Skin of body (tissue), 3 donors: ENCODE measurements at places on chromosomes 5 and 9. TPM values are rescaled to one million over a fixed set of nuclear protein-coding genes. Genes with fewer than 3 reads are reported as not detected.
A peak's percentile ranks its signal among the peaks of the same experiment; 100 is the strongest.

DNA sequence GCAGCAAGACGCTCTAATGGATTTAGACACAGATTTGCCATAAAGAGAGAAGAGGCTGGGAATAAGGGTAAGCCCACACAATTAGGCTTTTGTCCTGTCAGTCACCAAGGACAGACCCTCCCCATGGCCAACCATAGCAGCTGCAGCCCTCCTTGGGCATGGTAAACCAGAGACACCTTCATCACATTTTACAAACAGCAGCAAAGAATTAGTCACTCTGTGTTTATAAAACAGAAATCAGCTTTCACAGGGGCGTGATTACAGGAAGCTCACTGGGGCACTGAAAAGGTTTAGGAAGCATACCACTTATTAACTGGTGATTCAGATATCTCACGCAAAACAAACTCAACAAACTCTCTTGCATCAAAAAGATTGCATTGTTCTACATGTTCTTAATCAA, 37.3 kb upstream of the ZNF622 start:
- no peak for DNase-seq

DNA sequence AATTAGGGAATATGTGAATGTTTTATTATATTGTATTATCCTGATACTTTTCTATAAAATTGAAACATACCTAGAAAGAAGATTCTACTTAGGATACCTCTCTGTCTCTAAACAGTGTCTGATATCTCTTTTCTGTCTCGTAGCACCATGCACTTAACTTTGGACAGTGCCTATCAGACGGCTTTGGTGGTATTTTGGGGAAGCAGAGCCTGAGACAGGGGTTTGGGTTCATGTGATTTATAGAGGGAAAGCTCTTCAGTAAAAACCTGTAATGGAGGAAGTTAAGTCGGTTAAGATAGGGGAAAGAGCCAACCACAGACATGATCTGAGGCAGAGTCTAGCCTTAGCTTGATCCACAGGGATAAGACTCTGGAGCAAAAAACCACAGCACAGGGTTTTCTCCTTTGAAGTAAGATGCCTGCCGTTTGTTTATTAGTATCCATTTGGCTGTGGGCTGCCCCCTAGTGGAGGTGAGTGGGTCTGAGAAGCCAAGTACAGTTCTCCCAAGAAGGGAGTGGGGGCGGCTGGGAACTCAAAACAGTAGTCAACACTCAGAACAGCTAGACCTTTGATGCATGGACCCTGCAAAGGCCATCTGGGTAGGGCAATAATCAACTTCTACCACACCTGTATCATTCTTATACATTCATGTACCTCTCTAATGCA, 141.2 kb upstream of the ASTN2 start:
- no peak for DNase-seq

DNA sequence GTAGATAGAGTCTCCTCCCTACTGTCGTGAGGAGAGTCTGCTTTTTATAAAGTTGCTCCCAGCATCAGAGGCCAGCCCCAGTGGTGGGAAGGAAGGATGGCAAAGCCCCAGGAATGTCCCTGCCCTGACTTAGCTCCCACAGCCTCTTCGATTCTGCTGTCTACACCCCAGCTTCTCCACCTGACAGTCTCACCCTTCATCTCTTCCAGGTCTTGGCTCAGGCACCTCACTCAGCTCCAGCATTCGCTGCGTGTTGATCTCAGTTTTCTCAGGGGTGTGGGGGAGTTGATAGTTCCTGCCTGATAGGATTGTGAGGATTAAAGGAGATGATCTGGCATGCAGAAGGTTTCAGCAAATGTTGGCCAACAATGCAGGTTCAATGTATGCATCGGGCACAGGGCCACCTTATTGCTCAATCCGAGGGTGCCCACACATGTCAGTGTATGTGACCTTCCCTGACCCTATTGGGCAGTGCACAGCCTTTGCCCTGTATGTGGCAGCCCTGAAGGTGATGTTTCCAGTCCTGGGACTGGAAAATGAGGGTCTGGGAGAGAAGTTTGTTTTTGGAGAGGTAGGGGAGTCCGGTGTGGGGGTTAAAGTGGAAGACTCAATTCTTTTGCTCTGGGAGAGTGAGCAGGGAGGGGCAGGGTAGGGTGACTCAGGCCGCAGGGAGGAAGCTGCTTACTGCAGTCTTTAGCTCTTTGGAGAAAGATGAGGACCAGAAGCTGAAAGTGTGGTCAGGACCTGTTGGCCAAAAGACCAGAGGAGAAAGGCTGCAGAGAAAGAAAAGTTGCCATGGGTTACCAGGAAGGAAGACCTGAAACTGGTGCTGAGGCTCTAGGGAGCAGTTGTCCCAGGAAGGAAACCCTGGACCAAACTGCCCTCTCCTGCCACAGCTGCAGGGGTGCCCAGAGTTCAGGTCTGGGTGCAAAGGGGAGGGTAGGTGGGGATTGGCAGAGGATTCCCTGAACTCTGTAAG, 153.2 kb downstream of the MACROH2A1 start:
- DNase-seq = no peak

DNA sequence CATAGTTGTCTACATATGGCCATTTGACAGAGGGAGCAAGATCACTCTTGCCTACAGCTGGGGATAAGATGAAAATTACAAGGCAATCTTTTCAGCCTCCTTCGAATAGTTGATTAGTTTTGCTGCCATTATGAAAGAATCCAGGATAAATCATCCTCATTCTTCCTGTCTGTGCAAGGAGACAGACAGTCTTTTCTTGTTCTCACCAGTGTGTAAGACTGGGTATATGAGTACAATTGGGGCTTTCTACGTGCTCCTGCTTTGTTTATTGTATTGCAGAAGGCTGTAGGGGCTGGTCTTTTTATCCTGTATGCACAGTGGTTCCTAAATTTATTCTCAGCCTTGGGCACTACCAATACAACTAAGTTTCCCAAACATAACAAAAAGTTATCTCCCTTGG, 76.8 kb downstream of the SPEF2 start:
- no peak for DNase-seq

DNA sequence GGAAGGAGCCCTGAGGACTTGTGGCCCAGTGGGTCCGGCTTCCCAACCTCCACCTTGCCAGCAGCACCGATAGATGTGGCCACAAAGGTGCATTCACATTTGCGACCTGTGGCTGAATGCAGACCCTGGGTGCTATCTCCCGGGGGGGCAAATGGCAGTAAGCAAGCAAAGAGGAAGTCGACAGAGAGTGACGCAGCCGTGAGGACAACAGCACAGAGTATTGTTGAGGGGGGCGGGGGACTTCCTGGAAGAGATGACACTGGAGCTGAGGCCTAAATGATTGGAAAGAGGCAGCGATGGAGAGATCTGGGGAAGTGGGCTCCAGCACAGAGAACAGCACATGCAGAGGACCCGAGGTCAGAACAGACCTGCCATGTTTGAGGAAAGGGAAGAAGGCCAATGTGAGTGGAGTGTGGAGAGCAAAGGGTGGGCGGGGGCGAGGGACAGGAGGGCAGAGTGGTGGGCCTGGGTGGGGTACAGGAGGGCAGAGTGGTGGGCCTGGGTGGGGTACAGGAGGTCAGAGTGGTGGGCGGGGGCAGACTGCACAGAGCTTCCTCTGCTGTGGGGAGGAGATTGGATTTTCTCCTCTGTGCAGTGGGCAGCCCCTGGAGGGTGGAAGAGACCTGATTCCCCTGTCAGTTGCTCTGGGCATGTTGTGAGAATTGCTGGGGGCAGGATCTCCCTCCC, 42.6 kb downstream of the ADAMTS2 start:
- no peak for DNase-seq

- no peak for DNase-seq
Observed at GRCh38 chr5:151585970-151586369, 5.2 kb downstream of the FAT2 start.

GRCh38 chr5:1815071-1815786, 14.0 kb downstream of the NDUFS6 start:
- no peak for DNase-seq

DNA sequence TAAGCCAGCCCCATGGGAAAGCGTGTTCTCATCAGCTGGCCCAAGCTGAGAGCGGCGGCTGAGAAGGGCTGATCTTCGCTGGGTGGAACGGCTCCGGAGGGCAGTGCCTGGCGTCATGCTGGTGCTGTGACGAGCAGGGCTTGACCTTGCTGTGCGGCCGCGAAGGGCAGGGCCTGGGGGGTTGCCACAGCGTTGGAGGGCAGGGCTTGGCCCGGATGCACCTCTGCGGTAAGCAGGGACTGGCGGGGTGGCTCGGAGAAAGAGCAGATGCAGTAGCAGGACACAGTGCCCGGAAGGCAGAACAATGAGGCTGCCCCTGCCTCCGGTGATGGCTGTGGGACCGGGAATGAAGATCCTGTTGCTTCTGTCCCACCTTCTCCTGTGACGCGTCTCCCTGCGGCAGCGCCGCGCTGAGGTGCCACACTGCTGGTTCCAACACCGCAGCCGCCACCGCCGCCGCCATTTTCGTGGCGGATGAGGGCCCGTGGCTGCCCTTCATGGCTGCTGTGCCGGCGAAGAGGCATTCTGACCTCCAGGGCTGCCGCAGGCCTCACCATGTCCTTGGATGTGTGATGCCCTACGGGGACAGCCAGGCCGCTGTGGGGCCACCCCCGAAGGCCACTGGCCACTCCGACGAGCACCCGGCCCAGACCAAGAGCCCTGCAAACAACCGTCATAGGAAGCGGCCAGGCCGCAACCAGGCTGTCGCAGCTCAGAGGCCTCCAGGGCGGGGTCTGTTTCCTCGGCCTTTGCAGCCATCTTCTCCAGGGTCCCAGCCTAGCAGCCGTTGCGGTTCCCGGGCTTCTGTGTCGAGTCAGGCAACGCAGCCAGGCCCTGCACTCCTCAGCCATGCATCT, 890.5 kb upstream of the CTNND2 start:
- DNase-seq = no peak

DNA sequence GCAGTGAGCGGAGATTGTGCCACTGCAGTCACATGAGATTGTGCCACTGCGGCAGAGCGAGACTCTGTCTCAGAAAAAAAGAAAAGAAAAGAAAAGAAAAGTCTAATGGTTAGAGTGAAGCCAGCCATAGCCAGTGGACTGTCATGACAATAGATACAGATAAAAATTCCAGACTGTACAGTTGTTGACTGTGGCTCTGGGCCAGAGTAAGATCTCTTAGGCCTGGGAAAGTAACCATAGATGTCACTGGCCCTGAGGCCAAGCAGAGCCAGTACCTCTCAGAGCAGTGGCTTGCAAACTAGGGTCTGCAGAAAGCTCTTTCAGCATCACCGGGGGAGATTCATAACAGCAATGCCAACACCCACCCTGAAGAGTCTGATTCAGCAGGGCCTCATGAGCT, 44.1 kb upstream of the SUB1 start:
- no peak for DNase-seq

DNA sequence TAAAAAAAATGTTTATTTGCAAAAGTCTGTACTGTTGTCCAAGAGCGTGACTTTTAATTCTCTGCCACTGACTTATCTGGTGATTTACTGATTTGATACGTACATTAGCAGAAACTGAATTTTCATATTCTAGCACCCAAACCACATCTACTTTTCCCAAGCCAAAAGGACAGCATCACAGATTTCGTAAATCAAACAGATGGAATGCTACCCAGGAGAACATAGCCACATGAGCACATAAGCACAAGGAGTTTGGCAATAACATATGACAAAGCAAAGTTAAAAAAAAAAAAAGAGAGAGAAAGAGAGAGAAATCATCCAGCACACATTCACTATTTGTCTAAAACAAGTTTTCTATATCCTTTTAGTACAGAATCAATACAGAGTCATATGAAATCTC, 83.7 kb downstream of the HINT1 start:
- DNase-seq = no peak

GRCh38 chr9:109012009-109012875, 1.1 kb downstream of the CTNNAL1 start:
- peak; percentile 79 for DNase-seq

- DNase-seq = no peak
Observed at GRCh38 chr9:84349671-84350070, 9.1 kb upstream of the SLC28A3 start.

- no peak for DNase-seq
Observed at GRCh38 chr5:170302653-170303501, 5.3 kb upstream of the LCP2 start.

DNA sequence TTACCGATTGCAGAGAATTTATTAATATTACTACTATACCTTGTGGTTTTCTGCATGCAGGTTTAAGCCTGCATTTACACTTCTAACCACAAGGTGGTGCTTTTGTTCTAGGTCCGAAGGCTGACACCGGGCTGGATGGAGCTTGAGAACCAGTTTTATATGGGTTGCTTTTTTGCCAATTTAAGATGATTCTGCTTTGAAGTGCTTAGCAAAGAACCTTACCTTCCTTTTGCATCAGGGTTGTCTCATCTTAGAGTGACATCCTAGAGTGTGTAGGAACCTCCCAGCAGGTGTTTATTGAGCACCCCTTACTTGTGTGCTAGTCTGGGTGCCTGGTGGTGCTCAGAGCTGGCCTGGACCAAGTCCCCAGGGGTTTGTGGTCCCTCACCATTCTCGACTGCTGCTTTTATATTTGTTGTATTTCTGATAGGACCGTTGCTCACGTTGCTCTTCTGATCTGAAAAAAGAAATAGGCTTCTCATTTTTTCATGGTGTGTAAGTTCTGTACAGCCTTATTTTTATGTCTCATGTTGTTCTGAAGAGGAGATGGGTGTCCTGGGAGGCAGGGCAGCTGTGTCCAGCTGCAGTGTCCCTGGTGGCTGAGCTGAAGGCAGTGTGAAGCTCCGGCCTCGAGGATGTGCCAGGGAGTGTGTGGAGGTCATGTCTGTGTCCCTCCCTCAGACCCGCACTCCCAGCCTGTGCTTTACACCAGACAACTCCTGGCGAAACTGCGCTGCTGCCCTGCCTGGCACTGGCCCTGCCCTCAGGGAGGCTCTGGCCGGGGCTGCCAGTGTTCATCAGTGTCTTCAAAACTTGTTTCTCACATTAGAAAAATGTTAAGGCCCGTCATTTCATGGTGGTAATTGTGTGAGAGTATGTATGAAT, 54.3 kb downstream of the EHMT1 start:
- peak; percentile 11 for DNase-seq

DNA sequence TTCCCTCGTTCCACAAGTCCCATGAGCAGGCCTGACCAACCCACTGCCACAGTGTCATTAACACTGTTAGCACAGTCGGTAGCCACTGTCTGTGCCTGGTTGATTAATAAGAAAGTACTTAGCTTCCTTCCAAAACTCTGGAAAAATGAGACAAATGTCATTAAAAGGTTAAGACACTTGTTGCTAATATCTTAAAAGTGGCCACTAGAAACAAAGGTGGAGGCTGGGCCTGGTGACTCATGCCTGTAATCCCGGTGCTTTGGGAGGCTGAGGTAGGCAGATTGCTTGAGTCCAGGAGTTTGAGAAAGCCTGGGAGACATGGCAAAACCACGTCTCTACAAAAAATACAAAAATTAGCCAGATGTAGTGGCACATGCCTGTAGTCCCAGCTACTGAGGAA, 194.0 kb downstream of the PDZD2 start:
- no peak for DNase-seq

GRCh38 chr5:143442385-143442784, 38.9 kb upstream of the NR3C1 start:
- DNase-seq = no peak

- DNase-seq = no peak
Observed at GRCh38 chr9:12413986-12414385, 279.2 kb upstream of the TYRP1 start.

Gene SLC35A4
- 9.5 TPM for total RNA-seq

Gene IER5L
- total RNA-seq = 23.0 TPM

Gene NREP
- total RNA-seq = 240 TPM

Gene MYOT
- 26.8 TPM for total RNA-seq

Gene SLC45A2
- total RNA-seq = 0.39 TPM
